ENCODE measurements at places on chromosomes 7 and 10. TPM values are rescaled to one million over a fixed set of nuclear protein-coding genes. Genes with fewer than 3 reads are reported as not detected.

The MRPS24 gene
- 156 TPM for total RNA-seq

The CCDC146 gene
- 3.5 TPM for total RNA-seq

The KLF14 gene
- total RNA-seq = not detected

DNA sequence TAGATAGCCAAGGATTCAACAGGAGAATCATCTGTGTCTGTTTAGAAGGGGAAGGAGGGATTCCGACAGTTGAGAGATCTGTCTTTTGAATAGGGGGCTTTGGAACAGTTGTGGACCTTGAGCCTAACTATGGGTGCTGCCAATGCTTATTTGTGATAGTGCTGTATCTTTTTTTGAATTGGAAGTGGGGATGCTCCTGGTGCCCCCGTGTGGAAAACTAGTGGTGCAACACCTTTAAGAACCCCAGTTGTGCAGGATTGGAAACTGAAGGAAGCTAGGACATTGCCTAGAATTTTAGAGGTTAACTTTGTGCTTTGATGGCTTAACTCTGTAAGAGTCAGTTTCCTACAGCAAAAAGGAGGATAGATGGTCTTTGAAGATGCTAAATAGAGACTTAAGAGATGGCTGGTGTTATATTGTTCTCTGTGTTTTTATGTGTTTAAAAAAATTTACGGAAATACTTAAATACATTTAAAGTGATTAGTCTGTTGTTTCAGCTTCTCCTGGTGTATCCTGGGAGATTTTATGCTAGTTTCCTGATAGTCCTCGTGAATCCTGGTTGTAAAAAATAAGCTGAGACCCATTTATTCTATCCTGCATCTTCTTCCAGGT is 69.3 kb downstream of the AP3M1 start:
- DNase-seq = peak; percentile 68

GRCh38 chr7:85883-86515 is 106.4 kb upstream of the FAM20C start:
- peak; percentile 37 for DNase-seq

- no peak for DNase-seq
Measured at GRCh38 chr7:41928781-41929180, 225.9 kb upstream of the INHBA start.

DNA sequence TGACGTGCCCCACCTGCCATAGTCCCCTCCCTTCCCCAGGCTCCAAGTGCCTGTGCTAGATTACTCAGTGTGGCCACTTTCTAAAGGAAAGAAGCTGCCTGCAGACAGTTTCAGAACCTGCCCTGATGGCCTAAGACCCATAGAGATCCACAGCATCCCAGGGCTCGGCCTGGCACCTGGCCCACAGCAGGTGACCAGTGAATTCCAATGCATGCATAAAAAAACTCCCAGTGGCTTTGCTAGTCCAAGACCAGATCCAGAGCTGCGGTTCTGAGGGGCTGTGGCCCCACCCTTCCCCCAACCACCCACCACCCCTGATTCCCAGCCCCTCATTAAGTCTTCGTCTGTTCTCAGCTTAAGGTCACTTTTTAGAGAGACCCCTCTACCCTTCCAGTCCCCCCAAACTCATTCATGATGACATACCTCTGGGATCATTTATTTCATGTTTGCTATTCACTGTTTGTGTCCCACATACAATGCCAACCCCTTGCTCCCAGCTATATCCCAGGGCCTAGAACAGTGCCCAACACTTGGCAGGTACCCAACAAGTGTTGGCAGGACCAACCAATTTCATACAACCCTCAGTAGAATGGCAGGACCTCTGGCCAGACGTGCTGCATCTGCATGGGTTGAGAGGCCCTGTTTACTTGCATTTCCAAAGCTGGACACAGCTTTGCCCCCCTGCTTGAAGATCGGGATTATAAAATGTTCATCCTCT is 118.1 kb downstream of the RGS10 start:
- DNase-seq = no peak

- DNase-seq = no peak
Measured at GRCh38 chr10:31962826-31963588, 34.4 kb upstream of the ARHGAP12 start.

DNA sequence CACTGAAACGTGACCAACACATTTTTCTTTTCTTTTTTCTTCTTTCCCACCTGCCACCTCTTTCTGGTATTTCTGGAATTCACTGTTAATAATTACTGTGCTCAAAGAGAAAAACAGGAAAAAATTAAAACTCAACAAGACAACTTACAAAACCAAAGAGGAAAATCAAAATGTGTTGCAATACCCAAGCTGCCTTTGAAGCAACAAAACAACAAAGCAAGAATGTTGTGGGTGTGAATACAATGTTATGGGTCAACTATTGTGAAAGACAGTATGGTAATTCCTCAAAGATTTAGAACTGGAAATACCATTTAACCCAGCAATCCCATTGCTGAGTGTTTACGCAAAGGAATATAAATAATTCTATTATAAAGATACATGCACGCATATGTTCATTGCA is 415.1 kb downstream of the GFRA1 start:
- DNase-seq = no peak

- DNase-seq = peak; percentile 86
Measured at GRCh38 chr7:1666823-1667565, 3.1 kb upstream of the ELFN1 start.

The FKBP6 gene
- not detected for total RNA-seq

- DNase-seq = peak; percentile 95
Measured at GRCh38 chr10:133039107-133039802, 48.5 kb upstream of the ADGRA1 start.

DNA sequence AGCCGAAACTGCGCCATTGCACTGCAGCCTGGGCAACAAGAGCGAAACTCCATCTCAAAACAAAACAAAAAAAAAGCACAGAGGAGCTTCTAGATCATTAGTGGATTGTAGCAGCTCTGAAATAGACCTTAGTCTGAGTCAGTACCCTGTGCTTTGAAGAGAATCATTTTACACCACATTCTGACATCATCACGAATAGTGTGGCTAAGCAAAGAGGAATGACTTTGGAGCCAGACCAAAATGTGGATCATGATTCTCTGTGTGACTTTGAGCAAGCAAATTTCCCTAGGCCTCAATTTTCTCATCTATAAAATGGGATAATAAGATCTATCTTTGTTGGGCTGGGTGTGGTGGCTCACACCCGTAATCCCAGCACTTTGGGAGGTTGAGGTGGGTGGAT is 618.9 kb downstream of the CALN1 start:
- DNase-seq = no peak

DNA sequence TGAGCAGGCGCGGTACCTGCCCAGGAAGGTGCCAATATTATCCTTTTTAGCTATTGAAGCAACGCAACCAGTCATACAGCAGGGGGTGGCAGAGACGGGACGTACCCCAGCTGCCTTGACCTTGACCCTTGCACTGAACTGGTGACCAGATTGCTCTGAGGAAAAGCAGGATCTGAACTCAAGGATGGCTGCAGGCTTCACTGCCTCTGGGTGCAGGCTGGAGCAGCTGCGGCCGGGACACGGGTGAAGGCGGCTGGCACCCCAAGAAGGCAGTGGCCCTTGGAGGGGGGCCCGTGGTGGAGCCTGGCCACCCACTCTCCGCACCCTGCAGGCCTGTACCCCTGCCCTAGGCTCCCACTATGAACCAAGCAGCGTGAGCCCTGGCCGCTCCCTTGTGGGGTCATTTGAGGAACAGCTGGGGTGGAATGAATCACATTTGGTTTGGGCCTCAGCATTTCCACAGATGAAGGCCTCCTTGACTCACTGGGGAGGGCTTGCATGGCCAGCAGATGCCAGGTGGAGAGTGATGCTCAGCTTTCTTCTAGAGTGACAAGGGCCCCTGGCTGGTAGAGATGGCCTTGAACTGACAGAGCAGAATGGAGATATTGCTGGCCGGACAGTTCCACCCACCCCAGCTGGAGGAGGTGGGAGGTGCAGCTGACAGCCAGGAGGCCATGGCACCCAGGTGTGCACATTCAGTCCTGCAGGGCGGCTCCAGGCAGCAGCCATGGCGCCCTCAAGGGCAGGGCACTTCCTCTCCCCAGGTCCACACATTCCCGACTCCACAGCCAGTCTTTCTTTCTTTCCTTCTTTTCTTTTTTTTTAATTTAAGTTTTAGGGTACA is 218.7 kb downstream of the WDR37 start:
- DNase-seq = no peak

DNA sequence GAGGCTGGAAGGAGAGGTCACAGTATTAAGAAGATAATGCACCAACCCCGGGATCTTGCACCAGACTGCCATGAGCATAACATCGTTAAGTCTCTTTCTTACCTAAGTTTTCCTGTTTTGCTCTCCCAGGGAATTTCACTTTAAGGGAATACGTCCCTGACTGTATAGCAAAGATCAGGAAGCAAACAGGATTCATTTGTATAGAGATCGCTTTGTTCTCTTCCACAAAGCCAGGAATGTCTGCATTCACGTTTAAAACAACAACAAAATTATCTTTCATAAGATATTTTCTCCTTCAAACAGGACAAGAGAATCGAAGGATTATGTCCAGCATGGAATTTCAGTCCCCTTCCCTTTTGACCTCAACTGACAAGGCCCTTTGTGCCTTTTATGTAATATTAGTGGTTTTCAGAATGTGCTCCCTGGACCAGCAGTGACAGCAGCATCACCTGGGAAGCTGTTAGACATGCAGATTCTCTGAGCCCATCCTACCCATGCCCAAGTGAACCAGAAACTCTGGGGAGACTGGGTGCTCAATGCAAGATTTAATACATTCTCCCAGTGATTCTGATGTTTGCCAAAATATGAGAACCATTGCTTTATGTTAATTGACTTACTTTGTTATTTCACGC is 286.3 kb downstream of the FGFR2 start:
- DNase-seq = no peak

The LEP gene
- not detected for total RNA-seq

DNA sequence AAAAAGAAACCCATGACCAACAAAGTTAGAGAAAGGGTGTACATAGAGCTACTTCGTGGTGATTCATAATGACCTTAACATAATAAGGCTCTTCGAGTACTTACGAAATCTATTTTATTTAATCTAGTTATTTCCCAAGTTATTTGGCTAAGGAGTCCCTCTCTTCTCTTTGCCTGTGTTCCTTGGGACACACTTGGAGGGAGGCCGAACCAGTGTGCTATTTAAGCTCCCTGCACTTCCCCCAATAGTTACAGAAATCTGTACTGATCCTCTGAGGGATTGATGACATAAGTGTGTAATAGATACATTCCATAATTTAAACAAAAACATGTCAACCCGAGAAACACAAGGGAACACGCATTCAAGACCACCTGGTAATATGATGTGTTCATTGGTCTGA is 351.1 kb downstream of the GATA3 start:
- no peak for DNase-seq

- DNase-seq = no peak
Measured at GRCh38 chr10:12391206-12391605, 41.9 kb downstream of the CAMK1D start.

The OR2A42 gene
- total RNA-seq = not detected
